ENCODE measurements at places on chromosomes 12 and 14. TPM values are rescaled to one million over a fixed set of nuclear protein-coding genes. Genes with fewer than 3 reads are reported as not detected.

KCTD10 gene
- 44.0 TPM for total RNA-seq

TMEM63C gene
- total RNA-seq: 0.96 TPM

SERPINA12 gene
- total RNA-seq: not detected

KRT2 gene
- total RNA-seq: not detected

TPH2 gene
- total RNA-seq: not detected

LGR5 gene
- total RNA-seq: not detected

PLXNC1 gene
- 0.06 TPM for total RNA-seq

CLSTN3 gene
- total RNA-seq: 14.3 TPM

RIC8B gene
- 10.2 TPM for total RNA-seq

ETFBKMT gene
- total RNA-seq: 0.96 TPM

TCL1A gene
- total RNA-seq: not detected

RASSF8 gene
- total RNA-seq: 11.2 TPM

TMTC1 gene
- 0.06 TPM for total RNA-seq

FAM90A1 gene
- total RNA-seq: 0.07 TPM

CBX5 gene
- 21.7 TPM for total RNA-seq

KRT3 gene
- total RNA-seq: 0.07 TPM

LRRIQ1 gene
- total RNA-seq: 0.80 TPM

C1S gene
- 41.1 TPM for total RNA-seq

ST8SIA1 gene
- total RNA-seq: 0.06 TPM

RDH16 gene
- total RNA-seq: 0.10 TPM

PRICKLE1 gene
- 0.85 TPM for total RNA-seq

LRTM2 gene
- total RNA-seq: 0.07 TPM

CACNA1C gene
- 0.02 TPM for total RNA-seq

RNASE3 gene
- total RNA-seq: not detected

All from A549 treated with CORT108297 at 1 μM for 4 hours (cell line).